Astrocyte of the spinal cord (primary cell): ENCODE measurements at places on chromosomes 13 and 19.
A peak's percentile ranks its signal among the peaks of the same experiment; 100 is the strongest.

- peak; percentile 44 for DNase-seq
Measured at GRCh38 chr13:51781246-51782022, 22.5 kb downstream of the DHRS12 start.

GRCh38 chr13:99093997-99094396, 106.7 kb upstream of the UBAC2 start:
- no peak for DNase-seq

DNA sequence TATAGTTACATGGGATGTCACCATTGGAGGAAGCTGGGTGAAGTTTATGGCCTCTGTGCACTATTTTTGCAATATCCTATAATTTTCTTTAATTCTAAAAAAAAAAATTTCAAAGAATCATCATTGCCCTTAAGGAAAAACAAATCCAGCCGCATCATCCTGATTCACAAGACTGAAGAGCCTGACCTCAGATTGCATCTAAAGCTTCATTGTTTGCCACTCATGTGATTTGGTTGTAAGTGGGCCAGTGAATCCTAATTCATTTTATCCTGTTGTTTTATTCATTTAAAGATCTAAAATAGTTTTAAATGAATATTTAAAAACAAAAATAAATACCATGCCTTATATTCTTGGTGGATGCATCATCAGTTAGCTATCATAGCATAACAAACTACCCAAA, 504.5 kb downstream of the TBC1D4 start:
- DNase-seq, result no peak

GRCh38 chr13:75414036-75414827, 67.7 kb downstream of the TBC1D4 start:
- DNase-seq, result no peak

GRCh38 chr19:58009666-58010301, 7.2 kb upstream of the ZNF606 start:
- peak; percentile 85 for DNase-seq

GRCh38 chr13:38538422-38538821, 148.5 kb upstream of the FREM2 start:
- DNase-seq, result no peak

GRCh38 chr13:51032831-51033230, 78.2 kb downstream of the C13orf42 start:
- no peak for DNase-seq

DNA sequence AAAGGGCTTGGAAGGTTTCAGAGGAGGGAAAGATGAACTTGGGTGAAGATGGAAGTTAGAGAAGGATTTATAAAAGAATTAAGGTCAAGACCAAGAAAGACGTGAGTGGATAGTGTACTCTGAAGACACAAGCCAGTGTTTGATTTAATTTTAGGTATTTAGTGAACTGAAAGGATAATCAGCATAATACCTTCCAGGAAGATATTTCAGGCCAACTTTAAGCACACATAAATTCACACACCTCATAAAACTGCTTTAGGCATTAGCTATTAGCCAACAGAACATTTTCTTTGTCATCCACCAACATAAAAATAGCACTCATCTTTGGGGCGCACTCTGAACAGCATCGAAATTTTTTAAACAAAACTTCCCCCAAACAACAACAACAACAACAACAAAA, 71.7 kb upstream of the CSNK1A1L start:
- DNase-seq, result no peak

- DNase-seq, result no peak
Measured at GRCh38 chr13:114136576-114136975, 4.2 kb upstream of the RASA3 start.

DNA sequence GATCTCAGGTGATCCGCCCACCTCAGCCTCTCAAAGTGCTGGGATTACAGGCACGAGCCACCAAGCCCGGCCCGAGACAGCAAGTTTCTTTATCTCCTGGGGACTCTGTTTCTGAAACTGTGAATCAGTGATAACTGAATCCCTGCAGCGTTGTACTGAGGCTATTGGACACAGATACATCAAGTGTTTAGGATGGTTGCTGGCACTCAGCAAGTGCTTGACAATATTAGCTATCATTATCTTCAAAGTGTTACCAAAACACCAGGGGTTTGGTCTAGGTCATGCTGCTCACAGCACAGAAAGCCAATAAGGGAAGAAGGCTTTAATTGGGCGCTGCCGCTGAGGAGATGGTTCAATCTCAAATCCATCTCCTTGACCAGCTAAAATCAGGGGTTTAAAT, 20.5 kb upstream of the PNMA8C start:
- DNase-seq, result no peak

DNA sequence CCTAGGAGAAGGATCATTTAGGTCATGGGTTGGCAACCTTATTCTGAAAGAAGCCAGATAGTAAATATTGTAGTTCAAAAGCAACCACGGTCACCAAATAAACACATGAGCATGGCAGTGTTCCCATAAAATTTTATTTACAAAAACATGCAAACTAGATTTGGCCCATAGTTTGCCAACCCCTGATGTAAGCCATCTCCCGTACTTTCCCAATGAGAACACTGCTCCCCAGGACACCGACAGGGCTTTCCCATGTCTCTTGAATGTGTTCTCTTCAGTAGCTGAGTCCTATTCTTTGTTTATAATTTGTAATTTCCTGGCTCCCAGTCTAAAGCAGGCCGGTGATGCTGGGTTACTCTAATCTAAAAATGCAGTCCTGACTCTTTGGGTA, 239.6 kb downstream of the LHFPL6 start:
- no peak for DNase-seq
